SK-N-SH (cell line): ENCODE measurements at places on chromosomes 1 and 21.
A peak's percentile ranks its signal among the peaks of the same experiment; 100 is the strongest.

GRCh38 chr1:231931846-231932454, 305.4 kb downstream of the DISC1 start:
- DNase-seq = no peak

DNA sequence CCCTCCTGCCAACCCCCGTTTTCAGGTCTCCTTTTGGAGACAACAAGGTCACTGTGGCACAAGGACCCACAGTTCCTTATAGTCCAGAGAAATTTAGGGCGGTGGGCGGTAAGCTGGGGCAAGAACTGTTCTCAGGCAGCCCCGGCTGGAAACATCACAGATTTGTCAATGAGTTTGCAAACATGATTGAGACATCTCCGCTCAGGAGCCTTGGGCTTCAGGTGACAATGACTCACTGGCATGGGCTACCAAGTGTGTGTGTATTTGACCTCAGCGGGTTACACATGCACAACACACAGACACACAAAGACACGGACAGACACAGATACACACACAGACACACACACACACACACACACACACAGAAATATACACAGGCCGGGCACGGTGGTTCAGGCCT, 58.2 kb upstream of the ABCG1 start:
- DNase-seq = no peak

- no peak for DNase-seq
Measured at GRCh38 chr21:15003463-15004135, 61.2 kb downstream of the NRIP1 start.

DNA sequence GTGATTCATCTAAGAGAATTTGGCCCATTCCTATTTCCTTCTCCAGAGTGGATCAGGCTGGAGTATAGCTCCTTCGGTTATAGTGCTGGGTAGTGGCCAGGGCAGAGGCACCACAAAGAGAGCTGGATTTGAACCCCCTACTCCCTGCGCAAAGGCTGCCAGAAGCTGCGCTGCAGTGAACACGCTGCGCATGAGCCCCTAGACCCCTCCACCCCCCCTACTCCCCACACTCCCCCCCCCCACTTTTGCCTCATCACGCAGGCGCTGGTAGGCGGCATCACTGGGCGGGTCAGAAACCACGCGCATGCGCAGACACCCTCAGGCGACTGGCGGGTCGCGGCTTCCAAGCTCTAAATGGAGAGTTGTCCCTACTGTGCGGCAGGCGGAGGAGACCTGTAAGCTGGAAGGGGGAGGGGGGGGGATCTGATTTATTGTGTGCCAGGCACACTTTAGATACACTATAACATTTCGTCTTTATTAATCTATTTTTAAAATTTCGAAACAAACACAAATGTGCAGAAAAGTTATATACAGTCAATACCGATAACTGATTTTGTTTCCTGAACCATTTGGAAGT, 38.7 kb upstream of the HMGN1 start:
- DNase-seq = peak; percentile 99

GRCh38 chr1:95033843-95034242, 38.9 kb downstream of the ALG14 start:
- no peak for DNase-seq

DNA sequence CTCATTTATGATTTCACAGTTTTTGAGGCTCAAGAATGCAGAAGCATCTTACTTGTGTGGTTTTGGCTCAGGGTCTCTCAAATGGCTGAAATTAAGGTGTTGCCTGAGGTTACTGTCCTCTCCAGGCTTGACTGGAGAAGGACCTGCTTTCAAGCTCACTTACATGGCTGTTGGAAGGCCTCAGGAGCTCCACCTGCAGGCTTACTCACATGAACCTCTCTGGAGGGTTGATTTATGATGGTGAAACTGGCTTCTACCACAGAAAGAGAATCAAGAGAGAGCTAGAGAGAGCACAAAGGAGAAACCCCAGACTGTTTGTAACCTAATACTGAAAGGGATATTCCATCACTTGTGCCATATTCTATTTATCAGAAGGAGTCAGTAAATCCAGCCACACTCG, 6.2 kb upstream of the KCNK2 start:
- DNase-seq = peak; percentile 4
